ENCODE measurements at places on chromosomes 7 and 10. TPM values are rescaled to one million over a fixed set of nuclear protein-coding genes. Genes with fewer than 3 reads are reported as not detected.

GRCh38 chr10:100184840-100185239, 989 bp downstream of the ERLIN1 start:
- DNase-seq: no peak

GRCh38 chr10:4626919-4627318, 199.1 kb upstream of the AKR1E2 start:
- no peak for DNase-seq

GRCh38 chr7:70711452-70711851, 420.5 kb upstream of the GALNT17 start:
- DNase-seq: no peak

DNA sequence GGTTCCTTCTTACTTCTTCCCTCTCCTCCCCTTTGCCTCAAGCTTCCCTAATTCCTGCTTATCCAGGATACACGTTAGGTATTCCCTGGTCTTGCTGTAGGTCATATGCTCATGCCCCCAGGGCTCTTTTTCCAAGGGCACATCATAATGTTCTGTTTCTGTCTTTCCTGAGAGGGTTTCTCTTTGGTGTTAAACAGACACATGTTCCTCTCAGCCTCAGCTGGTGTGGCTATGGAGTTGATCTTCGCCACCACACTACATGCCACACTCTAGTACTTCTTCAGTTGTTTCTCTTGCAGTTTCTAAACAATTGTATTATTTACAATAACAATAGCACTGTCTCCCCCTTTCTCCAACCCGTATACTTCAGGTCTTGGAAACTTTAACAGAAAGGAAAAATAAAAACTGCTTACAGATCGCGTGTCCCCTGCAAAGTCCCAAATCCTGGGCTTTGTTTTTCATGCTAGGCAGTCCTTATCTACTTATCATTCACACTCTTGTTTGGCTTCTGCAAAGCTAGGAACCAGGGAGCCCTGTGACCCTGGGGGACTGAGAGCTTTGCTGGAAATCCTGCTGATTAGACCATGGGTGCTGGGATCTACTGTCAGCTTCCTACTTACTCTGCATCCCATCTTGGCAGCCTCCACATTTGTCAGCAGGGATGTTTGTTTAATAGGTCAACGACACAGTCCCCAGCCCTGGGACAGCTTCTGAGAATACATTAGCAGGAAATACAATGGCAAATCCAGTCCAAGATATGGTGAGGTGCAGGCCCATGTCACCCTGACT, 193.9 kb upstream of the BMPER start:
- DNase-seq: no peak

DNA sequence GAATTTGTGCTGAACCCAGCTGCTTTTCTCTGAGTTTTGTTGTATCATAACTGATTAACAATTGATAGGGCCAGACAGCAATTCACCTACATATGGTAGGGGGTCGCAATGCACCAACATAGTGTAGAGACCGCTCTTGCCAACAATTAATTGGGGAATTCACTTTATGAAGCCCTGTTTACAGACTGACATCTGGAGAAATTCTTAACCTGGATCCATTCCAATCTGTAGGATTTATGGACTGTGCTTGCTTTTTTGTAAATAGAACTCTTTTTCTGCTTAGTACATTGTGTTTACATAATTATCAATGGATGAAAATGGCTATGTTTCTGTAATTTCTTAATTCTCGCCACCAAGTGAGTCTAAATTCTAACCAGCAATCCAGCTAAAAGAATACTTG, 311.7 kb upstream of the BMPER start:
- no peak for DNase-seq

FAM180A gene
- total RNA-seq: 3.5 TPM

- no peak for DNase-seq
Observed at GRCh38 chr7:117937753-117938483, 64.7 kb upstream of the CTTNBP2 start.

- DNase-seq: no peak
Observed at GRCh38 chr10:52280051-52280450, 34.0 kb upstream of the DKK1 start.

DNA sequence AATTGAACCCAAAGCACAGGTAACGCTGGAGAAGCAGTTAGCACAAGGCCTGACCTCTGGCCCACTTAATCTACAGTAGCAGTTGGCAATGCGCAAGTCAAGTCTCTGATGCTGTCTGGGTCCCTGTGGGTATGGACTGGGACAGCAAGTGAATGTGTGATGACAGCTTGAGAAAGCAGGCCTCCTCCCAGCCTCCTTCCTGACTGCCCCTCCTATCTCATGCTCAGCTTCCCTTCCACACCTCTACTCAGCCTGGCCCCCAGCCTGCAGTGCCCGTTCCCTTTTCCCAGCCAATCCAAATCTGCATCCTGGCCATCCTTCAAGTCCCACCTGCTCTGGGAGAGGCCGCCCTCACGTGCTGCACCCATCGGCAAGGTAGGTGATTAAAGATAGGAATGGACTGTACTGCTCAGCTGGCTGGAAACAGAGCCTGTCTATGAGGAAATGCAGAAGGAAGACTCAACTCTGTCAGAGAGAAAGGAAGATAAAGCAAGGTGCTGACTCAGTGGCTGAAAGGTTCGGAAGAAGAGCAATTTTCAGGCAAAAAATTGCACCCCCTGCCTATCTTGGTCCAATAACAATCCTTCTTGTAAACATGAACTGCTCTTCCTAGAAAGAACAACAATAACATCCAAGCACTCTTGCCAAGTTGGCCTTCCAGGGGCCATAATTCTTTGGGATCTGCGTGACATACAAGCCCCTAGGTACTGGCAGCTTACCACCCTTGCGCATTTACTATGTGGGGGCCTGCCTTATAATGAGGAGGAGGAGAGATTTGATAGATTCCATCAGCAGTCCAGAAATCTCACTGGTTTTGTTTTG, 16.6 kb upstream of the FGFR2 start:
- no peak for DNase-seq

DNA sequence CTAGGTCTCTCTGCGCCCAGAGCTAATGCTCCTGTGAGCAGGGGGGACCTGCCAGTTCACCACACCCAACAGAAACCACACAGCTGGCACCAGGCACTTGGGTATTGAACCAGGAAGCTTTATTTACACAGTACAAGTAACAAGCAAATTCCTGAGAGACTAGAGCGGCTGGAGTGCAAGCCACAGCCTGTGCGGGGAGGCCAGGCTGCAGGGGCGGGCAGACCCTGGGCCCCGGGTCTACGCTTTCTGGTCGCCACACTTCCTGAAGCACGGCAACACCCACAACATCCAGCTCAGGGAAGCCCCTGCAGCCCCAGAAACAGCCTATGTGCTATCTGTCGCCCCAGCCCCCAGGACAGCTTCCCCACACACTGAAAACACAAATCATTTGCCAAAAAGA, 125.0 kb downstream of the FAM53B start:
- DNase-seq: no peak

- DNase-seq: no peak
Observed at GRCh38 chr10:77251297-77252013, 386.2 kb downstream of the KCNMA1 start.

Measured in mucosa of descending colon (tissue), 3 donors.